ENCODE measurements at places on chromosomes 7 and 10.

- DNase-seq, result no peak
Measured at GRCh38 chr7:28754027-28754426, 204.1 kb downstream of the TRIL start.

DNA sequence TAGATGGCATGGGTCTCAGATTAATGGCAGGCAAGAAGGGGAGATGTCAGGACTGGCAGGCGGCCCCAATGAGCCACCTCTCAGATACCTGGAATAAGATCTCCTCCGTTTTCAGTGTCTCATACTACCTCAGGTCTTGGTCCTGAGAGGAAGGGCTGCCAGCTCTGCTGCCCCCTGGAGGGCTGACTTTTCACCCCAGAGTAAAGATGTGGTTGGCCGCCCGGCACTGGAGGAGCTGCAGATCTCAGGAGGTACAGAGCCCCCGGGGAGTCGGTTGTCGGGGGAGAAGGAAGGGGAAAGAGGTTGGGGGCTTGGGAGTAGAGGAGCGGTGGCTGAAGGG lies 642 bp upstream of the COL13A1 start:
- DNase-seq, result no peak

- no peak for DNase-seq
Measured at GRCh38 chr10:18254692-18255091, 114.5 kb downstream of the CACNB2 start.

DNA sequence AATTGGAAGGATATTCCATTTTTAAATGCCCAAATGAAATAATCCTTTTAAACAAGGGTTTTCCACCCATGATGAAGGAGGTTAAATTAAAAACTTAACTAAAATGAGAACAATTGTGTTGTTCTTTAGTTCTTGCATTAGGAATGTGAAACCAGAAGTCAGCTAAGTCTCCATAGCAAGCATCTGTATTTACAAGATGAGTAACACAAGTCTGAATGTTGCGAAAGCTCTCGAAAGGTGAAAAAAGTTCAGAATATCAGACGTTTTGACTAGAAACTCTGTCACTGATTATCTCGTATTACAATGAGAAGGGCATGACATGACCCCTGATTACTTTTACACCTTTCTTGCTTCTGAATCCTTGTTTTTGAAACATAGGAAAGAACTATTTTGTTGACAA lies 149.6 kb downstream of the BICC1 start:
- DNase-seq, result no peak

DNA sequence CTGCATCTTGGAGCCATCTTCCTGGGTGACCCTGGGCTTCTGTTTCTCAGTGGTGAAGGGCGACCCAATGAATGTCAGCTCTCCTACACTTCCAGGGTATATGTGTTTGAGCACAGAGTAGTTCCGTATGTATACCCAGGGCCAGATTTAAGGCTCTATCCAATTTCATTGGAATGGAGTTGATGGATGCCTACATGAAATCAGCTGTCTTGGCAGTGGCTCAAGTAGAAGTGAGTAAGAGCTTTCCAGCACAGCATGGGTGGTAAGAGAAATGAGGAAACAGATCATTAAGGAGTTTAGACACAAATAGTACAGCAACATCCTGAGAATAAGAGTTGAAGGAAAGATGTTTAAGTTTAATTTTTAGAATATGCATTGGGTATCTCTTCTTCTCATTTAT lies 433.0 kb downstream of the PAXIP1 start:
- DNase-seq, result no peak

- DNase-seq, result no peak
Measured at GRCh38 chr7:157479326-157479725, 142.5 kb downstream of the DNAJB6 start.

DNA sequence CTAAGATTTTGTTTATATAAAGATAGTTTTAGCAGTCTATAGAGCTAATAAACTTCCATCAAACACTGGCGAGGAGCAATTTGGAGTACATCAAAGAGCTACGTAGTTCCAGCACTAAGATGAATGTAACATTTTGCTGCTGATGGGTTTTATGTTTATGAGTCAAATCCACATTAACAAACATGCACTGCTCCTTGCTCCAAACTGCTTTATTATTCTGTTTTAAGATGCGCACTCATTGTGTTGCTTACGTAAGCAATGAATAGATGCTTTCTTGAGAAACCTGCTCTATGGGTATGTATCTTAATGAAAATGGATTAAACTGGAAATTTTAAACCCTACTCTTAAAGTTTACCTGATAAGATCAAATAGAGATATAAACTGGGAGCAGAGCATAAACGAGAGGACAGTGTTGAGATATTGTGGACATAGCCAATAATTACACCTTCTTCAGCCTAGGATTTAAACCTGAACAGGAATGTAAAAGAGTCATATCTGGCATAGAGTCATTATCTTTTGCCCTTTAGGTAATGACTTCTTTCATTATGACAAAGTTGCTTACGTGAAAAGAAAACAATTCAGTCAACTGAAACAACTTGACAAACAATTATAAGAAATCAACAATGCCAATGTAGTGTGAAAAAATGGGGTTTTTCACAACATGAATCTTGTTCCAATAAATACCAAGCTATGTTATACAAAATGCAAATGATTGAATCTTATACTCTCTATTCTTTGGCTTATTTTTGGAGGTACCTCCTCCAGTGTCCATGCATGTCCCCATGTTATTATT lies 153.5 kb upstream of the MTPN start:
- DNase-seq, result no peak

GRCh38 chr10:14389981-14390590 lies 59.4 kb upstream of the FRMD4A start:
- DNase-seq, result peak; percentile 65

DNA sequence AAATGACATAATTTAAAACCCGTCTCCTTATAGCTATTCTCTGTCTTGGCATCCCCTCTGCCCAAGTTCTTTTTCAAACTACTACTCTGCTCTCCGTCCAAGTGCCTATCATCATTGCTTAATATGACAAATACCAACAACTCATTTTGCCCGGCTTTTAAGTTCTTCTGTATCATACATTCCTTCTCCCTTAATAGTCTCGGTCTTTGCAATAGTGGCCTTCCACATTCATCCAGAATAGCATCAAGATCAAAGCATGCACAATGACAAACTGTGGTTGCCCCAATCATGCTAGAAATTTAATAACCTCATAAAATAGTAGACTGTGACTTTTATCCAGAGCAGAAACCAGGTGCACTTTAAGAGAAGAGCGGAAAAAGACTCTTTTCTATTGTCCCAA lies 198.9 kb downstream of the ETV1 start:
- DNase-seq, result no peak

GRCh38 chr7:7688310-7688709 lies 30.1 kb downstream of the RPA3 start:
- no peak for DNase-seq

- DNase-seq, result no peak
Measured at GRCh38 chr7:24372961-24373955, 89.3 kb downstream of the NPY start.

DNA sequence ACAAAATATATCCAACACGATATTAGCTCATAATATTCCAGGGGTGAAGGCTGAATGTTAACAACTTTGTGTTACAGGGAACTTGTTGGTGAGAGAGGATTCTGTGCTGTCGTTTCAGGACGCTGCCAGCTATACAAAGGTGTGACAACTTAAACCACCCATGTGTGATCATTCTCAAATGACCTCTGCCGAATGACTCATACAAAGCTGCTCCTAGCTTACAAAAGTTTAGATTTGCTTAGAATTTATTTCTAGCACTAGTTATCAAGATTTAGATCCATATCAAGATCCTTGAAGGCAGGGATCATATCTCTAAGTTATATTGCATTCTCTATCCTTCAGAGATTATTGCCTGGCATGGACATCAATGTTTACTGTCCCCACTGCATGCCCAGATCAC lies 65.3 kb downstream of the COBL start:
- DNase-seq, result no peak

DNA sequence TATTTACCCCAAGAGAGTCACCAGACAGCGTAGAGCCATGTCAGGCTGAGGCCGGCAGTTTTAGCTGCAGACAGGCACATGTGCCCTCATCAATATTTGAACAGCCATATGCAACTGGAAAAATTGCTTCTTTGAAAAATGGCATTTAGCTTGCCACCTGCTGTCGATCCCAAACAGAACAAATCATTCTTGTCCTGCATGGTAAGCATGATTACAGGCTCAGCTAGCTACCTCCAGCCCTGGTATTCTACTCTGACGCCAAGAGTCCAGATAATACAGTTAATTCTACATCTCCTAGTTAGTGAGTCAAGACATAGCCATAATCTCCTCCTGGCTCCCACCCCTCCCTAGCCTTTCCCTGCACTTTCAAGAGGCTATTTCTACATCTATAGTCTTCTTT lies 7.7 kb downstream of the CREB3L2 start:
- no peak for DNase-seq

GRCh38 chr7:158497627-158498026 lies 90.0 kb downstream of the PTPRN2 start:
- no peak for DNase-seq

DNA sequence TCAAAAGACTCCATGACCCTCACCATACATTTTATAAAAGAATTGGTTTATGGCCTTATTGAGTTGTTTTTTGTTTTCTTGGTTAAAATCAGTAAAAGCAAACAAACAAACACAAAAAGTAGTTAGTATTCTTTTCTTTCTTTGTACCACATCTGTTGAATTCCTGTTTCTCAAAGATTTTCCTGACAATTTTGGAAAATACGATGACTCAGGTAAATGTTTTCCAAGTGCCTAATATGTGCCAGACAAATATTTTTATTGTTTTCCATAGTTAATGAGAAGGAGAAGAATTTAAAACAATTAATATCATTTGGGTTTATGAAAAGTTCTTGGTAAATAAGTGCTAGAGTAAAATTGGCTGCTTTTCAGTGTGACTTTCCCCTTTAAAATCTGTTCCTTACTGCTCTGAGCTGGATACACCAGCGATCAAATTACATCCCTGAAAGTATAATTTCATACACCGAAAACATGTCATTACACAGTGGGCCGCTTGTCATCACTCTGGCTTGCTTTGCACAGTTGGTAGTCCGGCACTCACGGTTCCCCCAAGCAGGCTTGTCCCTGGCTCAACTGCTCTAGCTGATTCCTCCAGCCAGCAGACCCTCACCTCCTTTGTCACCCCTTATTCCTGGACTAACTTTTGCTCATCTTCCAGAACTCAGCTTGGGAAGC lies 80.5 kb downstream of the TBXAS1 start:
- DNase-seq, result no peak

- DNase-seq, result no peak
Measured at GRCh38 chr7:47982610-47983009, 3.2 kb upstream of the HUS1 start.

- DNase-seq, result peak; percentile 69
Measured at GRCh38 chr10:128047351-128047750, 78.9 kb downstream of the MKI67 start.

DNA sequence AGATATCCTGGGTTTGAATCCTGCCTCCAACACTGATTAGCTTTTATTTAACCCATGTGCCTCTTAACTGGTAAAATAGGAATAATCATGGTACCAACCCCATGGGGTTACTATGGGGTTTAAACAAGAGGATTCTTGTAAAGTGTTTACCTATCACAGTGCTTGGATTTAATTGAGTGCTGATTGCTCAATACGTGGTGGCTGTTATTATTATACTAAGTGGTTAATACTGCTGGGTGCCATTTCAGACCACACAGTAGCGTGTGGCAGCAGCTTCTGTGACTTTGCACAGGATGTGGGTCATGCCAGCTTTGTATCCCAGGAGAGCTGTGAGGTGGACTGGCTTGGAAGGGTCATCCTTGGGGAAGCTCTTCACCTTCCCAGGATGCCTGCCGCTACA lies 177.2 kb downstream of the SEC23IP start:
- DNase-seq, result no peak

- no peak for DNase-seq
Measured at GRCh38 chr10:32417911-32418547, 27.9 kb upstream of the CCDC7 start.

DNA sequence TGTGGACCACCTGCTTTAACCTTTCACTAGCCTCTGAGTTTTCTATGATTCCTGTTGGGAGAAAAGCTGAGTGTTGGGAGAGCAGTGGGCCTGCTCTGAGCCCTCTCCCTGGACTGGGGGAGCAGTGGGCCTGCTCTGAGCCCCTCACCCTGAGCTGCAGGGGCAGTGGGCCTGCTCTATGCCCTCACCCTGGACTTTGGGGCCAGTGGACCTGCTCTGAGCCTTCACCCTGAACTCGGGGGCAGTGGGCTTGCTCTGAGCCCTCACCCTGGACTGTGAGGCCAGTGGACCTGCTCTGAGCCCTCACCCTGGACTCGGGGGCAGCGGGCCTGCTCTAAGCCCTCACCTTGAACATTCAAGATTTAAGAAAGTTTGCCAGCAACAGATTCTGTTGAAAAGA lies 33.4 kb downstream of the AGAP6 start:
- no peak for DNase-seq

GRCh38 chr10:63129888-63130287 lies 3.2 kb upstream of the NRBF2 start:
- DNase-seq, result no peak

DNA sequence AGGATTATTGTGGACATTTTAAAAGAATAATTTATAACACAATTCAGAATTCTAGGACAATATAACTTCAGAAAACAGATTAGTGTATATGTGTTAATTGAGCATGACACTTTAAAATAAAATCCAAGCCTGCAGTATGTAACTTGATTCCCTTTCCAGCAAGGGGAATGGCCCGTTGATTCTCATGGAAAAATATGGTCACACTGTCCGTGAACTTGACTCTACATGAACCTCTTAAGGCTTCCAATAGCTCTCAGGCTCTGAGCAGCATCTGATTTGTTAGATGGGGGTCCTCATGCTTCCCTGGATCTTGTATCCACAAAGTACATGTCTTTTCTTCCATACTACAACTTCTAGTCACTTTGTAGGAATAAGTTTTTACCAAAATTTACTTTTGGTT lies 85.5 kb upstream of the AKR1E2 start:
- DNase-seq, result no peak

GRCh38 chr7:86775203-86775602 lies 131.5 kb downstream of the GRM3 start:
- no peak for DNase-seq

- DNase-seq, result no peak
Measured at GRCh38 chr10:95415621-95416031, 124.8 kb upstream of the PDLIM1 start.

- DNase-seq, result no peak
Measured at GRCh38 chr10:73819513-73820093, 8.2 kb upstream of the NDST2 start.

GRCh38 chr10:112526139-112526538 lies 79.1 kb downstream of the VTI1A start:
- DNase-seq, result no peak

DNA sequence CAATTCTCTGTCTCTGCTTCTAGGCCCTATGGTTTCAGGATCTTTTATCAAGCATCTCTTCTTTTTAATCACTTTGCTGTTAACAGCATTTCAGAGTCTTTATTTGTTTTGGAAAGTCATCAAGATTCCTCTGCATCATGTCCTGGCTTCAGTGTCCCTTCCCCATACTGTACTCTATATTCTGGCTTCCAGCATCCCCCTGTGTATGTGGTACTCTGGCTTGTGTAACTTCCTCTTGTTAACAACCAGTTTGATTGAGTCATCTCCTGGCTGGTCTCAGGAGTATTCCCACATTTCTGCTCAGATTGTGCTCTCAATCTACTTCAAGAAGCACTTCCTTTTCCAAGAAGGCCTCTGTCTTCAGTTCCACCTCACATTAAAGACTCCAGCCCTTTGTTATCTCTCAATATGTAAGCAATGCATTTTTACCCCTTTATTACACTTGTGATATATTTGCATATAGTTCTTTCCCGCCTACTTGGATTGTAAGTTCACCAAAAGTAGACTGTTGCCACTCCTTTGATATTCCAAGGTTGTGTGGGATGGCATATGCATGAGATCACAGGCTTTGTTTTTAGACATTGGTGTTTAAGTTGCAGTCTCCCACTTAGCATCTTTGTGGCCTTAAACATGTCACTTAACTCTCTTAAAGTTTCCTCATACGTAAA lies 15.1 kb upstream of the ATE1 start:
- DNase-seq, result no peak
